IPS DF 6.9 (cell line): ENCODE measurements at places on chromosomes 5 and 9.

DNA sequence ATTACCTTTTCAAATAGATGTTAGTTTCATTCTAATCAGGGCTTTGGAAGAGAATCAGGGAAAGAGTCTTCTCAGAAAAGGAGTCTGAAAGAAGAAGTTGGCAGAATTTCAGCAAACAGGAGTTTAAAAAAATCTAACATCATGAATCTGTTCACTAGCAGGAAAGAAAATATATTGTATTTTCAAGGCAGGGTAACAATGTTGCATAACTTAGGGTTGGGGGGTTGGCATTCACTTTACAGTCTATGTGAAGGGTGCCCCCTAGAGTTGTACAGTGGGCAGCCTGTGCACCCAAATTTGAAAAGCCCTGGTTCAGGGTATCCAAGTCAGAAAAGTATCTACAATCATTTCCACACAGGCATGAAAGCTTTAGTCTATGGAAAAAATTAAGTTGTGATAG, 348.4 kb upstream of the SLC30A5 start:
- no peak for DNase-seq

GRCh38 chr5:66963559-66963971, 233.0 kb downstream of the CD180 start:
- DNase-seq, result peak; percentile 39

- DNase-seq, result no peak
These were observed 24.0 kb upstream of the RNF130 start for GRCh38 chr5:180095545-180095944.

- no peak for DNase-seq
These were observed 20.4 kb downstream of the UHRF2 start for GRCh38 chr9:6433410-6433809.

GRCh38 chr5:141618030-141618803, 583 bp downstream of the DIAPH1 start:
- no peak for DNase-seq
